ENCODE measurements at places on chromosomes 6 and 20.

GRCh38 chr6:92024881-92025280, 1394.5 kb downstream of the EPHA7 start:
- no peak for DNase-seq

DNA sequence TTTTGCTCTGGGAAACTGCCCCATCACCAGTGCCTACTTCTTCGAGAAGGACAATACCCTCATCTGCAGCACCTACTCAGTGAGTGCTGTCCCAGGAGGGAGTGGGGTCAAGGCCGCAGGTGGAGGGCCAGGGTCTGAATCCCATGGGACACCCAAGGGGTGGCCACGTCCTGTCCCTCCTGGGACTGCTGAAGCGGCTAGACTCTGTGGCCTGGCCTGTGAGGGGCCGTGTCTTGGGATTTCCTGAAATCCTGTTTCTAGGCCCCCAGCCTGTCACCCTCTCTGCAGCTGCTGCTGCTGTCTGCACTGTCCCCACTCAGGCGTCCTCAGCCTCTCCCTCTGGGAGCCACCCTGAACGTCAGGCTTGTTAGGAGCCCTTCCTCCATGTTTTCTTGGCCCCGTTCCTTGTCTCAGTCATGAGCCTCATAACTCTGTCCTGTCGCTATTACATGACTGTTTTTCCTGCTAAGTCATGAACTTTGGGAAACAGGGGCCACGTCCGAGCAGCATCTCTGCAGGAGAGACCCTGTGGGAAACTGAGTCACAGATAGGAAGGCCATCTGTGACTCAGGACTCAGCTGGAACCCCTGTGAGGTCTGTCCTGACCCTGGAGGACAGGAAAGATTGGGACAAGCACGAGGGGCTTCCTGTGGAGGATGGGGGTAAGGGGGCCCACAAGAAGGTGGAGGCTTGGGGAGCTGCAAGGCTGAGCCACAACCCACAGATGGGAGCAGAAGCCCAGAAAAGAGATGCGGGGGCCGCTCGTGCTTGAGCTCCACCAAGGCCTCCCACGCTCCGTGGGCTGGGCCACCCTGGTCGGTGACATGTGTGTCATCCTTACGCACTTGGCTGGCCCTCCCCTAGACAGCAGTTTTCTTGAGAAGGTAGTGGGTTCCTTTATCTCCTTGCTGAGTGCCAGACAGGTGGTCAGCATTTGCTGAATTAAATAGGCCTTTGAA, 49.9 kb downstream of the EFCAB8 start:
- DNase-seq = no peak

DNA sequence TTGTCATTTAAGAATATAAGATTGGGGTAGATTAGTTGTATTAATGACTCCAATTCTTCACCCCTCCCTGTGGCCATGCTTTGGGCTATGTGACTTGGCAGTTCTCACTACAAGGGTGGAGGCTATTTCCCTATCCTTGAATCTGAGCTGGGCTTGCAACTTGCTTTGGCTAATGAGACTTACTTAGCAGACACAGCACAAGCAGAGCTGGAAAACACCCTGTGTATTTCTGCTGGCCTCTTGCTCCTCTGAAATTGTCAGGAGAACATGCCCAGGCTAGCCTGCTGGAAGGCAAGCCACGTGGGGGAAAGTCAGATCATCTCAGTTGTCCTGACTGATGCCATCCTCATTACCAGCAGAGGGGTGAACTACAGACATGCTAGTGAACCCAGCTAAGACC, 126.5 kb upstream of the HDGFL1 start:
- DNase-seq = no peak

- peak; percentile 71 for DNase-seq
Observed at GRCh38 chr20:31560094-31560745, 44.9 kb upstream of the ID1 start.

DNA sequence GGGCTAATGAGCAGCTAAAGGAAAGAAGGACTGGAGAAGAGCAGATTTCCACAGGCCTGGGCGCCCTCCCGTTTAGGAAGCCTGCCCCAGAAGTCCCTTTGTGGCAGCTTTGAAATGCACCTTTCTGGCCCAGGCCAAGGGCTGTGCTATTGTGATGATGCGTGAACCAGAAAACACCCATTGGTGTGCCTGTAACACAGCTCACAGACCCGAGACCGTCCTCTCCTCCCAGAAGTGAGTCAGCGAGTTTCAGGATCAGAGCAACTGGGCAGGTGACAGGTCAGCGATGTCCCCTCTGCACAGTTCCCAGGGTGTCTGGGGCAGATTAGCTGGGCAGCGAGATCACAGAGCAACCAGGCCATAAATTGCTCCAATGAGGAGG, 71.9 kb upstream of the SULF2 start:
- DNase-seq = no peak

DNA sequence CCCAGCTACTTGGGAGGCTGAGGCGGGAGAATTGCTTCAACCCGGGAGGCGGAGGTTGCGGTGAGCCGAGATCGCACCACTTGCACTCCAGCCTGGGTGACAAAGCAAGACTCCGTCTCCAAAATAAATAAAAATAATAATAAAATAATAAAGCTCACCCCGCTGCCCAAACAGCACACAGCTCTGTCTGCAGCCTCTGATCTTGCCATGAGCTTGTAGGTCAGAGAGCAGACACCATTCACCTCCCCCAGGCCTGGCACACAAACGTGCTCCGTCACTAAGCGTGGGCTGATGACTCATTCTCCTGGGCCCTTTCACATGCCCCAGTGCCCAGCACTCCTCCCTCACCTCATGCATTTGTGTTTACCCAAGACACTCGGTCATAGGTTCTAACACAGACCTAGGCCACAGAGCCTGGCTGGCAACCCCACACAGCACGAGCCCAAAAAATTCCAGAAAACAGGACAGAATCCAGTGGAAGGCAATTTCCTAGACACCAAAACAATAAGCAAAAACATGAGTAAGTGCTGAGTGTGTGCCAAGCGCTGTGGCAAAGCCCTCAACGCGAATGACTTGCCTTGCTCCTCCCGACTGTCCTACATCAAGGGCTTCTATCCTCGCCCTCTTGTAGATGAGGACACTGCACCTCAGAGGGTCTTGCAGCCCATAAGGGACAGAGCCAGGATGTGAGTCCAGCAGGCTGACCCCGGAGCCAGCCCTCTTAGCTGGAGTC, 18.0 kb downstream of the ATP9A start:
- DNase-seq = no peak

- no peak for DNase-seq
Observed at GRCh38 chr20:44495802-44496481, 20.3 kb downstream of the TTPAL start.

DNA sequence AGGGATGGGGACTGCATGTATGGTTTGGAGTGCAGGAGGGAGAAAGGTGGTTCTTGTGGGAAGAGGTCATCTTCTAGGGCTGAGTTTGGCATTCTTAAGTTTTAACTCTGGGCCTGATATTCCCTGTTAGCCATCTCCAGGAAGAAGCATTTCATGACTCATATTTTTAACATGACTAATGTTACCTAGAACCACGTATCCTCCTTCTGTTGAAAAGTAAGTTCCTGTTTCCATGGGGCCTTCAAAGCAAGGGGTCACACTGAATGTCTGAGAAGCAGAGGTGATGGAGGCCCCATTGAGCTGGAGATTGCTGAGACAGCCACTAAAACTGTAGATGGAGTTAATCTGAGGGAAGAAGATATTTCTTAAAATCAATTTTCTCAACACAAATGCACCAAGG, 30.2 kb downstream of the FAM229B start:
- no peak for DNase-seq

- no peak for DNase-seq
Observed at GRCh38 chr20:5825130-5825719, 75.0 kb downstream of the SHLD1 start.

- no peak for DNase-seq
Observed at GRCh38 chr6:20377623-20378265, 23.9 kb upstream of the E2F3 start.

DNA sequence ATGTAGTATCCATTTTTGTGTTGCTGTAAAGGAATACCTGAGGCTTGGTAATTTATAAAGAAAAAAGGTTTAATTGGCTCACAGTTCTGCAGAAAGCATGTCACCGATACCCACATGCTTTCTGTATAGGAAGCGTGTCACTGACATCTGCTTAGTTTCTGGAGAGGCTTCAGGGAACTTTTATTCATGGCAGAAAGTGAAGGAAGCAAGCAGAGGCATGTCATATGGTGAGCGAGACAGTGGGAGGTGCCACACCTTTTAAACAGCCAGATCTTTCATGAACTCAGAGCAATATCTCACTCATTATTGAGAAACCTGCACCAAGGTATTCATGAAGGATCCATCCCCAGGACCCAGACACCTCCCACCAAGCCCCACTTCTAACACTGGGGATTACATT, 3.5 kb downstream of the SUMO4 start:
- DNase-seq = no peak

- no peak for DNase-seq
Observed at GRCh38 chr20:17896193-17896723, 72.3 kb downstream of the SNX5 start.
